ENCODE measurements at places on chromosomes 1 and 21.

- no peak for DNase-seq
Observed at GRCh38 chr1:212683357-212683722, 16.3 kb downstream of the BATF3 start.

- no peak for DNase-seq
Observed at GRCh38 chr1:159266832-159267231, 35.3 kb upstream of the FCER1A start.

- DNase-seq: no peak
Observed at GRCh38 chr1:101509370-101509769, 272.6 kb downstream of the S1PR1 start.

GRCh38 chr1:9592510-9593075 lies 3.9 kb downstream of the TMEM201 start:
- DNase-seq: no peak

DNA sequence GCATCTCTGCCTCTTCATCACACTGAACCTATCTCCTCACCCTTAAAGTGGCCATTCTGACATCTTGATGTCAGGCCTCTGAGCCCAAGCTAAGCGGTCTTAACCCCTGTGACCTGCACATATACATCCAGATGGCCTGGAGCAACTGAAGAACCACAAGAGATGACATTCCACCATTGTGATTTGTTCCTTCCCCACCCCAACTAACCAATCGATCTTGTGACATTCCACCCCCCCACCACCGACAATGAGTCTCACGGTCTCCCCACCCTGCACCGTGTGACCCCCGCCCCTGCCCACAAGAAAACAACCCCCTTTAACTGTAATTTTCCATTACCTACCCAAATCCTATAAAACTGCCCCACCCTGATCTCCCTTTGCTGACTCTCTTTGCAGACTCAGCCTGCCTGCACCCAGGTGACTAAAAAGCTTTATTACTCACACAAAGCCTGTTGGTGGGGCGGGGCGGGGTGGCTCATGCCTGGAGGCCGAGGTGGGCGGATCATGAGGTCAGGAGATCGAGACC lies 21.0 kb upstream of the PINK1 start:
- DNase-seq: peak; percentile 66

DNA sequence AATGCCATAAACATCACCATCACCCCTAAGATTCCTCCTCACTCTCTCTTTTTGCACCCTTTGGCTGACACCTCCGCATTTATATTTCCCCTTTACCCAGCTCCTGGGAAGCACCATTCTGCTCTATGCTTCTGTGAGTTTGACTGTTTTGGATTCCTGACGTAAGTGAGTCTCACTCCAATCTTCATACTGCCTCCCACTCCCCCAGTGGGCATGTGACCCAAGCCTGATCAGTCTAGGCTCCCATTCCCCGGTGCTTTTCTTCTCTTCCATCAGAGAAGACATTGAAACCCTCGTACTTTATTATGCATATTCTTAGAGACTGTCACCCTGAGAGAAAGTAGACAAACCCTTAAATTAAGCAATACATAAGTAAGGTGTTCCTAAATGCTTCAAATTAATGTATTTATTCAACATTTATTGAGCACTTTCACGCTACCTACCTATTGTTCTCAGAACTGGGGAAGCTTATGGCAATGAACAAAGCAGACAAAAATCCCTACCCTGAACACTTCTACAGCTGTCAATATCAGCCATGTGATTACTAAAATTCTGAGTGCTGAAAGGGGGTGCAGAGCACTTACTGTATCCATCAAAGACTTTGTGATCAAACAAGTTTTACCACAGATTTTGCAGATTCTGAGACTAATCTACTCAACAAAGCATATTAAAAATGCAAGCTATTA lies 43.4 kb upstream of the DIPK1A start:
- no peak for DNase-seq

DNA sequence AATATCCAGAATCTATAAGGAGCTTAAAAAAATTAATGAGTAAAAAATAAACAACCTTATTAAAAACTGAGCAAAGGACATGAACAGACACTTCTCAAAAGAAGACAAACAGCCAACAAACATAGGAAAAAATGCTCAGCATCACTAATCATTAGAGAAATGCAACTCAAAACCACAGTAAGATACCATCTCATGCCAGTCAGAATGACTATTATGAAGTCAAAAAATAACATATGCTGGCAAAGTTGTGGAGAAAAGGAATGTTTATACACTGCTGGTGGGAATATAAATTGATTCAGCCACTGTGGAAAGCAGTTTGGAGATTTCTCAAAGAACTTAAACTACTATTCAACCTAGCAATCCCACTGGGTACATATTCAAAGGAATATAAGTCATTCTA lies 25.3 kb downstream of the PIGK start:
- no peak for DNase-seq

GRCh38 chr1:231964961-231965360 lies 338.4 kb downstream of the DISC1 start:
- DNase-seq: no peak

- DNase-seq: no peak
Observed at GRCh38 chr1:212814537-212815334, 23.0 kb downstream of the TATDN3 start.

GRCh38 chr1:24964811-24965570 lies 34.9 kb upstream of the RUNX3 start:
- DNase-seq: no peak

DNA sequence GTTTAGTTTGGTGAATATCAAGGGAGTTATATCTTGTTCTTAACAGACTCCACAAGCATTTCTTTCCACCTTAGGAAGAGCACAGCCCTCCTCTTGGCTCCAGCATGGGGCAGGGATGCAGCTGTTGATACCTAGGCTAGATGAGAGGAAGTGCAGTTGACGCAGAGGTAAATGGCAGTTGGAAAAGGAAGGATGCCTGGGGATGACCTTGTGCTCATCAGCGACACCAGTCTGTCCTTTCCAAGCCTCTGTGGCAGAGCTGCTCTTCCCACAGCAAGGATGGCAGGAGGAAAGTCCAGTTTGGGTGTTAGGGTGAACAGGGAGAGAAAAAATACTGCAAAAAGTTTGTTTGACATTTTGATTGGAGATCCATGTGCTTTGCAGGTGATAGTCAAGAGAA lies 6.2 kb downstream of the PROX1 start:
- no peak for DNase-seq

- peak; percentile 79 for DNase-seq
Observed at GRCh38 chr1:206631085-206631509, 4.2 kb upstream of the DYRK3 start.

GRCh38 chr1:35605071-35605866 lies 32.2 kb downstream of the TFAP2E start:
- DNase-seq: no peak

- DNase-seq: no peak
Observed at GRCh38 chr21:42079008-42079938, 8.2 kb downstream of the UMODL1 start.

DNA sequence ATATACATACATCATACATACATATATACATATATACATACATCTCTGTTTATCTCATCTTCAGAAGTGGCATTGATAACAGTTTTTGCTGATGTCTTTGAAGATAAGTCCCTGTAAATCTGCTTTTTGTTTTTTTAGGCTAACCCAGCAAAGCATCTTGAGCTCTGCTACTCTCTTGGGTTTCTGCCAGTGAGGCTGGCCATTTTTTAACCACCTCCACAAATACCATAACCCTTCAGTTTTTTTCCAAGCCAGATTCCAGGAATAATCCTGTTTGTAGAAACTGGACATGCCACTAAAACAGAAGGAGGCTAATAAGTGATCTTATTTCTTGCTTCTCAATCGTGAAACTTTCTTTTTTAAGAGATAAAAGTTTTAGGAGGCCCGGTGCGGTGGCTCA lies 21.6 kb downstream of the SDHC start:
- DNase-seq: no peak

GRCh38 chr1:183101081-183101480 lies 77.9 kb downstream of the LAMC1 start:
- DNase-seq: no peak

- DNase-seq: no peak
Observed at GRCh38 chr1:219500327-219500897, 112.5 kb downstream of the ZC3H11B start.

- no peak for DNase-seq
Observed at GRCh38 chr1:226494092-226494609, 54.4 kb upstream of the STUM start.

- DNase-seq: no peak
Observed at GRCh38 chr1:101344745-101345144, 107.9 kb downstream of the S1PR1 start.

DNA sequence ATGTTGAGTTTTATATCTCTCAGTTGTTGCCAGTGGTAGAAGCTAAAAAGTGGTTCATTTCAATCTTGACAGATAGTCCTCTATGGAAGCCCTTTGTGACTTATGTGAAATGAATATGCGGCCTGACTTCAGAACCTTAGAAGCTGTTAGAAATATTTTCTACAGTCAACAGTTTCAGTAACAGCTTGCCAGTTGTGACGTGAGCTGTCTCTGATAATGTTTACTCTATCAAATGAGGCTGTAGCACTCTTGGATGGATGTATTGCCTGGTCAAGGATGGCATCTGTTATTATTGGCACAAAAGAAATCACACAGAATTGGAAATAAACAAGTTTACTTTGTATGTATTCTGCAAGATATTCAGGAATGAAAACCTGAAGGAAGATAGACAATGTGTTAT lies 31.9 kb downstream of the SNX7 start:
- no peak for DNase-seq

DNA sequence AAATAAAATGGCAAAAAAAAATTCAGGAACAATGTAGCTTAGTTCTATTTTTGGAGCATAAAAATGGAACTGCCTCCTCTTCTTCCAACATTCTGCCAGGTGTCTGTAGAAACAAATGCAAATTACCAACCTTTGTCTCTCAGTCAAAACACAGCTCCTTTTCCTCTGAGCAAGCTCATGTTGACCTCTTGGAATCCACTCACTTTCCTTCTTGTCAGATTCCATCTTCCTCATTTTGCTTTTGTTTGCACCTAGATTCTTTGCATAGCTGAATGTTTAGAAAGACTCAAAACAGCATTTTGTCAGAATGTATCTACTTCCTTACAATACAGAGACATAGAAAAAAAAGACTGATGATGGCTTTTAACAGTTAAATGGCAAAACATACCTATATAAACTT lies 178.2 kb downstream of the ADGRL2 start:
- no peak for DNase-seq

GRCh38 chr1:215113776-215114153 lies 31.2 kb downstream of the KCNK2 start:
- DNase-seq: no peak

DNA sequence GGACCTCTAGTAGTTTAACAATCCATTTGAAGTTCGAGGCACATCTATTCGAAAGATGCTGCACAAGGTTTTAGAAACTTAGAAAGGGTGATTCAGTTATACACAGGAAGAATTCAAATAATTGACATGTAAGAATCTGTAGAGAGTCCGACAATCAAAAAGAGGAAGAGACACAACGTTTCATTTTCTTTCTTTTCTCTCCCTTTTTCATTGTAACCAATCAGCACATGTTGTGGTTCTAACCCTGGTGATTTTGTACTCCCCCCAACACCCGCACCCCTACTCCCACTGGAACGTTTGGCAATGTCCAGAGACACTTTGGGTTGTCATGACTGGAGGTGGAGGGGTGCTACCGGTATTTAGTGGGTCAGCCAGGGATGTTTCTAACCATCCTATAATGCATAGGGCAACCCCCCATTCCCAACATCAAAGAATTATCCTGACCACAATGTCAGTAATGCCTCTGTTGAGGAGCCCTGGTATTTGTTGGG lies 4.9 kb downstream of the TGFB2 start:
- no peak for DNase-seq

- DNase-seq: no peak
Observed at GRCh38 chr1:70542856-70543255, 131.8 kb downstream of the CTH start.

GRCh38 chr1:39262802-39263201 lies 58.3 kb downstream of the MACF1 start:
- no peak for DNase-seq

- DNase-seq: no peak
Observed at GRCh38 chr1:40421431-40422384, 28.6 kb upstream of the ZFP69B start.

- peak; percentile 49 for DNase-seq
Observed at GRCh38 chr1:222644636-222644980, 26.7 kb downstream of the MIA3 start.

DNA sequence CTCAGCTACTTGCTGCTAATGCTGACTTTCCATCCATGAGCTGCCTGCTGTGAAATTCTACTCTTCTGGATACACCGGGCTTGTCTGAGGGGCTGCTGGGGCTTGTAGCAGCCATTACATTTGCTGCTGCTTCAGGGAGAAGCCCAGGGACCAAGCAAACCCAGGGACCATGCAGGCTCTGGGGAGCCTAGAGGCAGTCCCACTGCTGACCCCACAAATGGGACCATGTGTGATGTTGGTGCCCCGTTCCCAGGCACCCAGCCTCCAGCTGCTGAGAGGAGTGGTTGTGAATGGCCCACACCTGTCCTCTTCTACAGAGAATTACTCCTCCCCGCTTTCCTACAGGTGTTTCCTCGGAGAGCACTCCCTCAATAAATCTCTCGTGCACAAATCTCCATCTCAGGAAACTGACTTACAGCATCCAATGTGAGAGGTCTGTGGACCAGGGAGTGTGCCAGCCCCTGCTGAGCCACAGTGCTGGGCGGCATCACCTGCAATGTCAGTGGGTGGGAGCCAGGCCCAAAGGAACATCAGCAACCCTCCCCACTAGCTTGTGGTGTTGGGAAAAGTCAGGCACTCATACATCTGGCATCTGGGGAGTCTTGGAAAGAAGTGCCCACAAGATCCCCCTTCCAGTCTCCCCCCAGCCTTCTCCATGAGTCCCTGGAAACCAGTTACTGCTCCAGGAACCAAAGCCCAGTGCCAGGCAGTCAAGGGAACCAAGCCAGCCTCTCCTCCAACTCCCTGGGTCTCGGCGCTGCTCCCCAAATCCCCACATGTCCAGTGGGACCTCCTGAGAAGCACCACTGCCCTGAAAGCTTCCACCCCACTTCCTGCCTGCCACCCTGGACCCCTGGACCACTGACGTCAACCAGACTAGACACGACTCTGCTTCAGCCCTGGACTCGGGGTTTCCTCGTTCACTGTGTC lies 65.1 kb downstream of the TCP10L start:
- DNase-seq: no peak

- DNase-seq: no peak
Observed at GRCh38 chr1:165169028-165169427, 187.5 kb downstream of the LMX1A start.

DNA sequence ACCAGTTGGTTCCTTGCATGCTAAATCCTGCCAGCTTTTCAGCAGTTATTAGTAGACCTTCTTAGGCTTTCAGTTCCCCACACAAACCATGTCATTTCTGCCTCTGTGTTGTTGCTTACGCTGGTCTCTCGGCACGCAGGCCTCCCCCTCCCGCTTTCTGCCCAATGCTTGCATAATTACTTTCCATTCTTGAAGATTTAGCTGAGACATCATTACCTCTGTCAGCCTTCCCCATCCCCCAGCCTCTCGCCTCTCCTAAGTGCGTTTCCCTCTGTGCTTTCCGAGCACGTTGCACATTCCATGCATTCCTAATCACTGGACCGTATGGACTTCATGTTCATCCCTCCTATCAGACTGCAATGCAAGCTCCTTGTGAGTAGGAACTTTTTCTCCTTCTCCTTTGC lies 26.8 kb downstream of the TSHB start:
- no peak for DNase-seq

GRCh38 chr1:93200086-93200620 lies 19.6 kb downstream of the CCDC18 start:
- no peak for DNase-seq

GRCh38 chr1:201562257-201562656 lies 23.3 kb downstream of the NAV1 start:
- DNase-seq: no peak

GRCh38 chr1:198128533-198128932 lies 28.3 kb upstream of the NEK7 start:
- no peak for DNase-seq

Measured in RKO (cell line).